ENCODE measurements at places on chromosomes 16 and 17.
A peak's percentile ranks its signal among the peaks of the same experiment; 100 is the strongest.

DNA sequence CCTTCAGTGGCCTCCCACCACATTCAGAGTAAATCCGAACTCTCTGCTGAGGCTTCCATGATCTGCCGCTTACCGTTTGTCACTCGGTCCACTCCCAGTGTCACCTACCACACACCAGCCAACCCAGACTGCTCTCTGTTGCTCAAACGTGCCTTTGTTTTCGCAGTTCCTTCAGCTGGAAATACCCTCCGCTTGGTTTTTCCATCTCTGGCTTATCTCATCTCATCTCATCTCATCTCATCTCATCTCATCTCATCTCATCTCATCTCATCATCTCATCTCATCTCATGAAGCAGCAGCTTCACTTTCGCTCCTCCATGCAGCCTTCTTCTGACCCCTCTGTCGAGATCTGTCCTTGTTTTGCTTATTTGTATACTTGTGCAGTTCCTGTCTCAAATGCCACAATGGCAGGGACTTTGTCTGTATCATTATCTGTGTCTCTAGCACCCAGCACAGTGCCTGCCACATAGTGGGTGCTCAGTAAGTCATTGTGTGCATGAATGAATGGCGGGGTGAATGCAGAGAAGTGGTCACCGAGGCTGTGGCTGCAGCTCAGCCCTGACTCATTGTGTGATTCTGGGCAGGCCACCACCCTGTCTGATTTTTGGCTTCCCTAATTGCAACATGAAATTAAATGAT is 3.8 kb upstream of the SNX20 start:
- DNase-seq = no peak

GRCh38 chr16:26863931-26864330 is 202.8 kb upstream of the C16orf82 start:
- no peak for DNase-seq

DNA sequence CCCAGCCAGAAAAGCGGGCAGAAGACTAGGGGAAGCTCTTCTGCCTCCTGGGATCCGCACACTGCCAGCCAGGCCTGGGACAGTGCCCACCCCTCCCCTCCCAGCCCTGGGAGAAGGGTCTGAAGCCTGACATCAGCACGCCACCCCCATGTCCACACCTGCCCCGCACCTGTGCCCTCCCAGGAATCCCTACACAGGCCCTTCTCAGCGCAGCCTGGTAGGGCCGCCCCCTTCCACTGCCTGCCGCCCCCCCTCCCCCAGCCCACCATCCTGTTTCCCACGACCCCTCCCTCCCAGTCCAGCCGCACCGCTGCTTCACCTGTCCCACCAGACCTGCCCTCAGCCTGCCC is 10.6 kb downstream of the ENPP7 start:
- DNase-seq = no peak

DNA sequence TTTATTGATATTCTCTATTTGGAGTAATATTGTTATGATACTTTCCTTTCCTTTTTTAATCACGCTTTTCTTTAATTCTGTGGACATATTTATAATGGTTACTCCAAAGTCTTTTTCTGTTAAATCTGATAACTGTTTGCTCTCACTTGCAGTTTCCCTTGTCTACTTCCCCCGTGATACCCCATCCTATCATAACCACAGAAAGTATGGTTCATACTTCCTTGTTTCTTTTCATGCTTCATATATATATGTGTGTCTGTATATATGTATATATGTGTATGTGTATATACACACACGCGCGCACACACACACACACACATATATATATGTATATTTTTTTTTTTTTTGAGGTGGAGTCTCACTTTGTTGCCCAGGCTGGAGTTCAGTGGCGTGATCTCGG is 23.5 kb downstream of the SPECC1 start:
- no peak for DNase-seq

DNA sequence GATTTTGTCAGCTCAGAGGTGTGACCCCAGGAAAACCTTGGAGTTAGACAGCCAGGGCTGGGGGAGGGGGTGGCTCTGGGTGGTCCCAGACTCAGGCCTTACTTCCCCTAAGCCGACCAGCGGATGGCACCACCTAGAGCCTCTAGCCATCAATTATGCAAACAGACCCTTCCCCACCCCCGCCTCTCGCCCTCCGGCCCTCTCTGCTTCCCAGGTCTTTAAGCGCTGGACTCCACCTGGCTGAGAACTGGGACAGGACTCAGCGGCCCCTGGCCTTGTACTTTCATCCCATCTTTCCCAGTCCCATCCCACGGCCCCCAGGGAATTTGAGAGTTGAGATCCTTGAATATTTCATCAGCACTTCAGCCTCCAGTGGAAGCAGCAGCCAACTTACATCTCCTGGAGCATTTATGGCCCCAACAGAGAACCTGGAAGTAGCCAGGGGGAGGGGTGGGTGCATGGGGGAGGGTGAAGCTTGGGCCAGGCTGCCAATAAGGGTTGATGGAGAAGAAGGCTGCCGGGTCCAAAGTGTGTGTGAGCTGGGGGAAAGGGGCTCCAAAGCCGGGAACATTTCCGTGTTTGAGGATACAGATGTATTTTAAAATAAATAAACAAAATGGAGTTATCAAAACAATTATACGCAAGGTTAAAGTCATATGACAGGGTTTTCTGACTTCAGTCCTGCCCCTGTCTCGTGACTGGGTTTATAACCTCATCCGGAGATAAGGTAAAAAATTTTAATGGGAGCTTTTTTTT is 7.5 kb upstream of the JUP start:
- DNase-seq = peak; percentile 24

- no peak for DNase-seq
Measured at GRCh38 chr16:20102521-20102920, 28.8 kb upstream of the GPR139 start.
